ENCODE measurements at places on chromosomes 1 and 21.
A peak's percentile ranks its signal among the peaks of the same experiment; 100 is the strongest.

- DNase-seq = no peak
Observed at GRCh38 chr1:62500210-62500609, 63.4 kb downstream of the USP1 start.

DNA sequence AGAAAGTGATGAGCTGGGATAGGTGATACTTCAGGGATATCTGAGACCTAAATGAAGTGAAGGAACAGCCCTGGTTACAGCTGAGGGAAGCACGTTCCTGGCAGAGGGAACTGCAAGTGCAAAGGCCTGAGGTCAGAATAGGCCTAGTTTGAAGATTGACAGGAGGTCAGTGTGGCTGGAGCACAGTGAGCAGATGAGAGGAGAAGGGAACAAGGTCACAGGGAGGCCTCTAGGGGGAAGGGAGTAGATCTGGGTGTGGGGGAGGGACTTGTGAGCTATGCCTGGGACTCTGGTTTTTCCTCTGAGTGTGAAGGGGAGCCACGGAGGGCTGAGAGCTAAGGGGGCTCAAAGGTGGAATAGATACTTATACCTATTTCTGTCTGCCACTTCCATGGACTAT lies 736.4 kb downstream of the MATN1 start:
- DNase-seq = no peak

GRCh38 chr1:220655509-220655908 lies 34.7 kb upstream of the C1orf115 start:
- DNase-seq = no peak

DNA sequence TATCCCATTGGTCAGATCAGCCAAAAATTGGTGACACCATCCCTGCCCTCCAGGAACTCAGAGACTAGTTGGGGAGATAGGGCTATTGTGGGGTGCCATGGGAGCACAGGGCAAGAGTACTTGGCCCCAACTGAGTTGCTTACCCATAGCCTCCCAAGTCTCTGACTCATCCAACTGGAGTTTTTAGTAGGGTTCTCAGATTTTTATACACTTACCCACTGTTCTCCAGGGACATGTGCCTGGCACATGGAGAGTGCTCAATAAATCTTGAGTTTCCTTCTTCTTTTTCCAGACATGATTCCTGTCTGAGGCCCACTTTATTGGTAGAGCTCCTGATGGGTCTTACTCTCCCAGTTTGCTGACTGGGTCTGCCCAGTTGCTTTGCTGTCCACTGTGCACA lies 56.7 kb downstream of the OVGP1 start:
- no peak for DNase-seq

GRCh38 chr1:185644531-185644930 lies 89.7 kb upstream of the HMCN1 start:
- DNase-seq = no peak

GRCh38 chr1:147080671-147081394 lies 91.4 kb downstream of the PRKAB2 start:
- no peak for DNase-seq

- DNase-seq = peak; percentile 79
Observed at GRCh38 chr1:150621497-150622302, 7.7 kb downstream of the ENSA start.

GRCh38 chr1:246002725-246003441 lies 504.2 kb downstream of the SMYD3 start:
- DNase-seq = peak; percentile 79

GRCh38 chr1:180842052-180842451 lies 70.6 kb upstream of the KIAA1614 start:
- no peak for DNase-seq

DNA sequence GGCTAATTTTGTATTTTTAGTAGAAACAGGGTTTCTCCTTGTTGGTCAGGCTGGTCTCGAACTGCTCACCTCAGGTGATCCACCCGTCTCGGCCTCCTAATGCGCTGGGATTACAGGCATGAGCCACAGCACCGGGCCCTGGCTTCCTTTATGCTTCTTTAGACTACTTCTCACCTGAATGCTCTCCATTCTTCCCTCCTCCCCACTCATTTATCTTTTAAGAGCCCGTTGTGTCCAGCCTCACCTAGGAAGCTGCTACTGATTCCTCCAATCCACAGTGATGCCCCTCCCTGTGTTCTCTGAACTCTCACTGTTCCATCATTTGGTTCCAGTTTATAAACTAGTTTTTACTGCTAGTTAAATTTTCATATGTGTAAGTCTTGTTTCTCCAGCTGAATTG lies 44.9 kb upstream of the NR5A2 start:
- DNase-seq = no peak

GRCh38 chr1:12158357-12159092 lies 8.3 kb upstream of the TNFRSF1B start:
- no peak for DNase-seq

GRCh38 chr1:25199819-25200620 lies 32.3 kb downstream of the SYF2 start:
- no peak for DNase-seq

GRCh38 chr1:234840843-234841242 lies 230.9 kb upstream of the IRF2BP2 start:
- no peak for DNase-seq

GRCh38 chr1:89198491-89199072 lies at the start of gene GBP4:
Gene GBP4 (minus strand): TSS chr1:89198942. CDS start chr1:89198834, 108 bp downstream.
- peak; percentile 69 for DNase-seq

DNA sequence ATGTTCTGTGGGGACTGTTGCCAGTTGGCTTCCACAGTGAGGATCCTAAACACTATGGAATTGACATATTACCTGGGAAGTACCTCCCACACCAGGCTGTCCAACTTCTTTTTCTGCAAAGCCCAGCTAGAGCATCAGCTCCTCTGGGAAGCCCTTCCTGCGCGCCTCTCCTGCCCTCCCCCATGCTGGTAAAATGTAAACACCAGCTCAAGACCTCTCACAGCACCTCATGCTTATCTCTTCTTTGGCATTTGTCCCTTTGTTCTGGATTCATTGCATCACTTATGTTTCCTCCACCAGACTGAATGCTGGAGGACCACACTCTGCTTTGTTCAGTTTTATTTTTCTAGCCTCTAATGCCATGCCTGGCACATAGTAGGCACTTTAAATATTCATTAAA lies 172.1 kb downstream of the HHAT start:
- DNase-seq = no peak

DNA sequence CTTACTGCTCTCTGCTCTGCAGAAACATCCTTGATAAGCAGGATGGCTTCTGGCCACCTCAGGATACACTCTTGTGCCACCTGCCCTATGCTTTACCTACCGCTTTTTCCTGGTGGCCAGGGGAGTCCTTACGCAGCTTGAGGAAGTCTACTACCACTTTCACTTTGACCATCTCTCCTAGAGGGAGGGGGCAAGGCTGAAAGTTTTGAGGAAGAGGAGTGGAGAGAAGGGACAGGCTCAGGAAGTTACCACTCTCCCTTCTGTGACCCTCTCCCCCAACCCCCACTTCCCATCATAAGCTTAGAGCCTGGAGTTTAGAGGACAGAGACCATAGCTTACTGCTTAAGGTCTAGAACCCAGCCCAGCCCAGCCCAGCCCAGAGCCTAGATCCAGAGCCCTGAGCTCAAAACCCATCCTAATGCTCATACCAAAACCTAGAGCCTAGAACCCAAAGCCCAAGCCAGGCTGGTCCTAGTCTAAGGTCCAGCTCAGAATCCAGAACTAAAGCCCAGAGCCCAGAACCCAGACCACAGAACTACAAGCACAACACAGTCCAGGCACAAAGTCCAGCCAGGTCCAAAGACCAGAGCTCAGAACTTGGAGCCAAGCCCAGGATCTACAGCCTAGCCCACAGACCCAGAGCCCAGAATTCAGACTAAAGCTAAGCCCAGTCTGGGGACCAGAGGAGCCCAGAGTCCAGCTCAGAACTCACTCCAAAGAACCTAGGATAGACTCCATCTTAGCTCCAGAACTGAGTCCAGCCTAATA lies 18.0 kb upstream of the MFSD2A start:
- DNase-seq = no peak

GRCh38 chr1:82837766-82838465 lies 1037.2 kb downstream of the ADGRL2 start:
- no peak for DNase-seq

GRCh38 chr1:21397813-21398188 lies 42.1 kb upstream of the NBPF3 start:
- DNase-seq = peak; percentile 39

GRCh38 chr1:153697191-153698019 lies 18.9 kb downstream of the NPR1 start:
- no peak for DNase-seq

- DNase-seq = no peak
Observed at GRCh38 chr1:61120998-61121397, 38.6 kb downstream of the NFIA start.

GRCh38 chr1:209657140-209657879 lies 5.1 kb upstream of the LAMB3 start:
- peak; percentile 28 for DNase-seq

Data from CD4-positive, alpha-beta T cell treated with Interleukin-10 for 1 hour (primary cell).